ENCODE measurements at places on chromosomes 11 and 22. TPM values are rescaled to one million over a fixed set of nuclear protein-coding genes. Genes with fewer than 3 reads are reported as not detected.

The PDGFB gene
- total RNA-seq = 13.4 TPM

The CCDC157 gene
- total RNA-seq = 6.3 TPM

The F2 gene
- total RNA-seq = 0.67 TPM

The PRR33 gene
- 0.10 TPM for total RNA-seq

The KRTAP5-9 gene
- total RNA-seq = not detected

The UBE2L6 gene
- 79.4 TPM for total RNA-seq

The SCGB1C1 gene
- not detected for total RNA-seq

The SEPTIN5 gene
- 0.33 TPM for total RNA-seq

The POTEH gene
- not detected for total RNA-seq
